ENCODE measurements at places on chromosomes 11 and 22.

DNA sequence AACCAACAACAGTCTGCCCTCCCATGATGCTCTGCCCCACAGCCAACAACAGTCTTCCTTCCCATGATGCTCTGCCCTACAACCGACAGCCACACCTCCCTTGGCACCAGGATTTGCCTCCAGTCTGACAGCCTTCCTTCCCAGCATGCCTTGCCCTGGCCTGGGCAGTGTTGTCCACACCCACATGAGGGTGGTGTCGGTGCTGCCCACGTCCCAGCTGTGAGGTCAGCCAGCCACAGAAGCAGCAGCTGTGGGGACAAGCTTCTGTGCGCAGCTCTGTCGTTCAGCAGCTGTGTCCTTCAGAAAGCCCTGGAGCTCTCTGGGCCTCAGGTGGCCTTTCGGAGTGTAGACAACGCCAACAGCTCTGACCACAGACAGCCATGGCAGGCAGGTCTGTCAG lies 1378.9 kb downstream of the BRD1 start:
- no peak for DNase-seq

GRCh38 chr11:119797123-119797611 lies 68.2 kb upstream of the NECTIN1 start:
- no peak for DNase-seq

GRCh38 chr11:76234021-76234415 lies 27.7 kb upstream of the WNT11 start:
- DNase-seq: peak; percentile 25

DNA sequence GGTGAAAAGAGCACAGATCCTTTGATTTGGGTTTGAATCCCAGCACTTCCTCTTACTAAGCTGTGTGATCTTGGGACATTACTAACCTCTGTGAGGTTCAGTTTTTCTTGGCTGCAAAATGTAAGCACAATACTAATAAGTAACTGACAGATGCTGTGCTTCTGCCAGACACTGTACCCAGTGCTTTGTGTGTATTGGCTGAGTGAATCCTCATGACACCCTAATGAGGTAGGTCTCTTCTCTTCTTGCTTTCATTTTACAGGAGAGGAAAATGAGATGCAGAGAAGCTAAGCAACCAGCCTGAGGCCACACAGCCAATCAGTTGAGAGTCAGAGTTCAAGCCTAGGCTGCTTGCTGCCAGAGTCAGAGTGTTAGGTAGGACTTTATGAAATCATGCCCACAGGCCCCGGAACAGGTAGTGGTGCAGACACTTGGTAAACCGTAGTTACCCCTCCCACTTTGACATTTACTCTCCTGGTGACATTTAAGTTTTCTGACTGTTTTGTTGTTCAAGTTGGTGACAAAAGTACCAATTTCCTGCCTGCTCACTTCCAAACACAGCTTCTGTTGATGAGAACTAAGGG lies 21.2 kb downstream of the PTPRJ start:
- peak; percentile 81 for DNase-seq

DNA sequence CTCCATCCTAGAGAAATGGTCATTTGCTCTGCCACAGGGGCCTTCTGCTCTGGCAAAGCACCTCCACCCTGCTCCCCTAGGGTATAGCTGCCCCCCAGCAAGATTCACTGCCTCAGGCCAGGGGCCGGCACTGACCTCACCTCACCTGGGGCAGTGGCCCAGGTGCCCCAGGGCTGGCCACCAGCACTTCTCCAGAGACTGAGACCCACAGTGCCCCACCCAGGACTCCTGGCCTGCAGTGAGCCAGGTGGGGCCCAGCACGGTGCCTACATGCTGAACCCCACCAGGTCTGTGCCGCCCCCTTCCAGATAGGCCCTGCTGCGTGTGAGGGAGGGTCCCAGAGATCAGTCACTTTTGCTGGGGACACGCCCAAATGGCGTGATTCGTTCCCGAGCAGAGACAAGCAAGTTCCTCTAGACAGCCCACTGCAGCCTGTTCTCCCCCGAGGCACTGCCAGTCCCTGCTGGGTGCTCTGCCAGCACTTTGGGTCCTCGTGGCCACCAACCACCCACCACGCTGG lies 10.8 kb downstream of the GNB1L start:
- DNase-seq: no peak

- peak; percentile 70 for DNase-seq
These were observed 78.4 kb downstream of the C11orf91 start for GRCh38 chr11:33622186-33622585.

DNA sequence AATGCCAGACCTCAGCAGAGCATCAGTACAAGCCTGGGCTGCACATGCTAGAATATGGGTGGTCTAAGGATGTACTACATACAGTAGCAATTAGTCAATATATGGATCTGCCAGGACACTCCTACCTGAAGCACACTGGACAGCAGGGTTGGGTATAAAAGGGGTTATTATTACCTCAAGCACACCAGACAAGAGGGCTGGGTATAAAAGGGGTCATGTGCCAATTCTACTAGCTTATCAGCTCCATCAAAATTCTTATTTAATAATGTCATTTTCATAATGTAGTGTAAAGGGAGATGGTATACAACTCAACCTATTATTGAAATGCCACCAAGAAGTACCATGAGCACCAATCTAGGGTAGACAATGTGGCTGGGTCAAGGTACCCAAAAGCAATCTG lies 44.7 kb upstream of the PRODH start:
- DNase-seq: no peak

- no peak for DNase-seq
These were observed 1.2 kb upstream of the B3GAT1 start for GRCh38 chr11:134413043-134413825.

DNA sequence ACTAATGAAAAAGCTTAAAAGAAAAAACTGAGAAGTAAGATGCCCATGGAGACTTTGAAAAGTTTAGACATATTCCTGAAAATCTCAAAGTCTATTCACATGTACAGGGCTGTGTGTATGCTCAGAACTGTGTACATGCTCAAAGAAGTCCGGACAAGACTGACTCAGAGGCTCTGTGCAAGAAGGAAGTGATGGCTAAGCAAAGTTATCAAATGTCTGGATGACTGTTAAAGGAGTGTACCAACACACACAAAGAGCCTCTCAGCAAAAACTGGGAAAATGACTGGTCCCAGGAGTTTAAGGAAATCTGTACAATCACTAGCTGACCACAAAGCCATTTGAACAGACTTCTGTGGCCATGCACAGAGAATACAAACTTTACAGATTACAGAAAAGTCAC lies 33.1 kb upstream of the ARHGAP32 start:
- DNase-seq: peak; percentile 68

Measured in fibroblast of the aortic adventitia (primary cell).